ENCODE measurements at places on chromosomes 5 and 9.

- DNase-seq = no peak
These were observed 76.7 kb downstream of the KLHL3 start for GRCh38 chr5:137659209-137659608.

DNA sequence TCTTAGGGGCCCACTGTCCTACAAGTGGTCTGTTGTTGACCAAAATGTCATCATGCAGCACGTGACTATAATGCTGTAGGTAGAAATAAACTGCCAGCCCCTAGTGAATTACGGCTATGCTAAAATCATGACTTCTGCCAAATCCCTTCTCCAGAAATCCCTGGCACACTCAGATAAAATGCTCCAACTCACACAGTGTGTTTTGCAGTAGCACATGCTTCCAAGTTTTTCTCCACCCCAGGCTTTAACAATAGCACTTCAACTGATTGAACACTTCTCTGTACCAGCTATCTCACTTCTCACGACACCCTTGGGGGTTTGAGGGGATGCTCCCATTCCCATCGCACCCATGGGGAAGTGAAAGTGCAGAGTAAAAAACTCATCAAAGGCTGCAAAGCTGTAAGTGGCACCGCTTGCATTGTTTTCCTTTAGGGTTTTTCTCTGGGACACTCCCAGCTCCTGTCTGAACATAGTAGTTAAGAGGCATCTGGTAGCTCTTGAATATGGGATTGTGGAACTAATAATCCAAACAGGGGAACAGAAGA is 151.0 kb upstream of the SLC24A2 start:
- no peak for DNase-seq

GRCh38 chr5:181243564-181244343 is at the start of gene RACK1:
Gene RACK1 (minus strand): TSS chr5:181243906. CDS start chr5:181243800, 106 bp downstream.
- DNase-seq = peak; percentile 73

DNA sequence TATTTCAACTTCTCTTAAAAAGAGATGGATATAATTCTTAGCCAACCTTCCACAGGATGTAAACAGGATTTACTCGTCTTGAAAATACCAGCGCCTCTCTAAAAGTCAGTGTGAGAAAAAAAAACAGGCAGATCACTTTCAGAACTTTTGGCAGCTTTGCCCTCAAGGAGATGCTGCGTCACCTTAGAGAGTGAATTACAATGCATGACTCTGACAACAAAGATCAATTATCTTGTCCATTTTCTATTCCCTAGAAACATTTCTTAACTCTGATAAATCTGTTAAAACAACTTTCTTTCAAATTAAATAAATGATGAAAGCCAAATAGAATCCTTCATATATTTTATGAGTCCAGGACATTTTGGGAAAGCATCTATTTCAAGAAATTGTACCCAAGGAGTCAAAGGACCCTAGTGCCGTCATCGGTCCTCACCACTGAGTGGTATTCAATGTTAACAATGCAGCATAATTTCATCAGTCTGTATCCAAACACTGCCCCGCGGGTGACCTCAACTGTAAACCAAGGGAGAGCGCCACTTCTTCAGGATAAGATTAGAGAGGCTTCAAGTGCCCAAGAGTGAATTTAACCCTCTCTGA is 536.0 kb downstream of the PDE4D start:
- DNase-seq = no peak

DNA sequence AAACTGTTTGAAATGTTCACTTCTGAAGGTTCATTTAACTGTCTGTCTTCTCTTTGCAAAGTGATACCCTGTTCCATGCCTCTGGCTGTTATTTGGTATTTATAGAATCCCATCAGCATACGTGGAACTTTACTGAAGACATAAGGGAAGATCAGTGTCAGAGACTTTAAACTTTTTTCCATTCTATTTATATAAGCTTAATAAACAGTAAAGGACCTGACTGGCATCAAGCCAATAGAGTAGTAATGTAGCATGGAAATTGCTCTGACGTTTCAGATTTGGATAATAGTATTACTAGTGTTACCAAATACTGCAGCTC is 94.9 kb upstream of the MINAR2 start:
- DNase-seq = no peak

- no peak for DNase-seq
These were observed 579 bp downstream of the ADAMTS16 start for GRCh38 chr5:5140479-5141338.

GRCh38 chr5:69083412-69083811 is 10.4 kb upstream of the SLC30A5 start:
- no peak for DNase-seq

DNA sequence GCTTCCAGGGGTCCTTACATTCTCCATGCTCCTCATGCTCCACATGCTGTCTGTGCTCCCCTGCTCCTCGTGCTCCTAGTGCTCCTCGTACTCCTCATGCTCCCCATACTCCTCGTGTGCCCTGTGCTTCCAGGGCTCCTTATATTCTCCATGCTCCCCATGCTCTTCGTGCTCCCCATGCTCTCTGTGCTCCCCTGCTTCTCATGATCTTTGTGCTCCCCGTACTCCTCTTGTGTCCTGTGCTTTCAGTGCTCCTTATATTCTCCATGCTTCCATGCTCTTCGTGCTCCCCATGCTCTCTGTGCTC is 51.9 kb downstream of the TRIP13 start:
- DNase-seq = no peak

- no peak for DNase-seq
These were observed 131.4 kb downstream of the MED10 start for GRCh38 chr5:6246820-6247437.

- peak; percentile 25 for DNase-seq
These were observed 800 bp upstream of the AP3B1 start for GRCh38 chr5:78295035-78295961.

DNA sequence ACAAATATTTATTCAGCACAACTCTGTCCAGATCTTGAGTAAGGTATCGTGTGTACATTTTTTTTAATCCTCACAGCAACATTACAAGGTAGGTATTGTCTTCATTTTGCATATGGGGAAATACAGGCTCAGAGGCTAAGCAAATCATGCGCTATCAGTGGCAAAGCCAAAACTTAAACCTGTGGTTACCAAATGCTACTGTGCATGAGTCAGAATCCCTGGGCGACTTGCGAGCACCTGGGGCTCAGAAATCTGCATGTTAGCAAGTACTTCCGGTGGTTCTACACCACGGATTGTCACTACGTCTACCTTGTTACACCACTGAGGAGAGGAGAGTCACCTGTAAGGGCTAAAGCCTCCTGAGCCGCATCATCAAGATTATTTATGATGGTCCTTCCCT is 21.3 kb downstream of the C5orf58 start:
- DNase-seq = no peak

GRCh38 chr5:20515606-20516005 is 527.6 kb upstream of the CDH18 start:
- no peak for DNase-seq

DNA sequence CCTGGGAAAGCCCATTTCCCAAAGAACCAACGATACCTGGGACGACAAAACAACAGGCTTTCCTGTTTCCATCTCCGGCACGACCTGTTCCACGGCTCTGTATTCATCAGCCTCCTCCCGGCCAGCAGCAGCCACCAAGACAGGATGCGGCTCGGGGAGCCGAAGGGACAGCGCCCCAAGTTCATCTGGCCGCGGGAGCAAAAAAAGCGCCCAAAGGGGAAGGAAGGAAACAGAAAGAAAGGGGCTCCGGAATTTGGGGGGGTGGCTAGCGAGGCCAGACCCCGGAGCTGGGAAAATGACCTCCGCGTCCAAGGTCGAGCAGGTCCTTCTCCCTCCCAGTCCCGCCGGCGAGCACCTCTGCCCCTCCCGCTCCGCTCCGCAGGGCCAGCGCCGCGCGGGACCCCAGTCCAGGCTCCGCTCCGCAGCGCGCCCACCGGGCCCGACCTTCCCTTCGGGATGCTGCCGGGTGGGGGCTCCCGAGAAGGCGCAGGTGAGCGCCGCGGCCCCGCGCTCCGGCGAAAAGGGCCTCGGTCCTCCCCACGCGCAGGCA is 608 bp downstream of the ELOVL7 start:
- no peak for DNase-seq

- no peak for DNase-seq
These were observed 375.5 kb downstream of the PDE4D start for GRCh38 chr5:59517926-59518585.

- no peak for DNase-seq
These were observed 11.4 kb downstream of the SHB start for GRCh38 chr9:38057416-38058195.

GRCh38 chr9:114824110-114824509 is 18.3 kb upstream of the TNFSF15 start:
- DNase-seq = no peak

GRCh38 chr5:72645064-72645846 is 138.0 kb upstream of the ZNF366 start:
- DNase-seq = no peak

- DNase-seq = no peak
These were observed 12.6 kb downstream of the ERGIC1 start for GRCh38 chr5:172846677-172847076.

- DNase-seq = no peak
These were observed 36.4 kb downstream of the SNX30 start for GRCh38 chr9:112786829-112787520.

GRCh38 chr9:92406477-92406876 is 2.1 kb upstream of the OGN start:
- DNase-seq = no peak

- DNase-seq = no peak
These were observed 526.7 kb upstream of the TRPC7 start for GRCh38 chr5:136892000-136892399.

DNA sequence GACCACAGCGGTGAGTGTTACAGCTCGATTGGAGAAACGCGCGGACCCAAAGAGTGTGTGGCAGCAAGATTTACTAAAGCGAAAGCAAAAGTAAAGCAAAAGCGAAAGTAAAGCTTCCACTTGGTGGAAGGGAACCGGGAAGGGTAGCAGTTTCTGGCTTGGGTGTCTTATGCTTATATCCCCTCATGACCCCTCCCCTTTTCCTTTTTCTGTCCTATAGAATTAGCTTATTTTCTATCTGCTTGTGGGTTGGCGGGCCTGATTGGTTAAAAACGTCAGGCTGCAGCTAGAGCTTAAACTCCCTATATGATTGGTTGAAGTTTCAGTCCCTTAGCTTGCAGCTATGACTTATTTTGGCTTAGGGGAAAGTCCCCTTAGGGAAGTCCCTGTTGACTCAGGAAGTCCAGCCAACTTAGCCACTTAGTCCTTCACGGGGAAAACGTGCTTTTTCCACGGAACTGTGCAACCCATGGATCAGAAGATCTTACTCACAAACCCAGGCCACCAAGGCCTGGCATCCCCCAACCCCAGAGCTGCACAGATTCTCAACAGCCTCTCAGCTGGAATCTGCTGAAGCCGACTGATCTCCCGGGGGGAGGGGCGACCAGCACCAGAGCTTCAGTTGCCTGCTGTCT is 114.2 kb upstream of the ADAMTS16 start:
- no peak for DNase-seq

GRCh38 chr5:51194671-51195070 is 188.6 kb upstream of the ISL1 start:
- no peak for DNase-seq

DNA sequence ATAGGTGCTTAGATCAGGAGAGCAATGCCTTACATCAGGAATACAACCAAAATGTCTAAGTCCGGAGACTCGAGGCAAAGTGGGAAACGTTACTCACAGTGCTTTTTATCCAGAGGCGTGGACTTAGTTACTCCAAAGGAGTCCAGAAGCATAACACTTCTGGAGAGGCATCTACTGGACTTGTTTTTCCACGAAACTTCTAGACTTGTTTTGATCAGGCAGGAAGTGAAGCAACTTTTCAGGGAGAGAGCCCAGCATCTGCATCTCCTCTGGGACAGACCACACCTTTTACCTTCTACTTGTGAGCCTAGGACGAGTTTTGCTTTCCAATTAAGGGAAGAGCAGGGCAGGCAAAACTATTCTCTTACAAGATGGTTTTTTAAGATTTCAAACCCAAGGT is 1.2 kb upstream of the TJP2 start:
- DNase-seq = no peak

- no peak for DNase-seq
These were observed at the start of gene CFAP157 for GRCh38 chr9:127706836-127707241. Gene CFAP157 (plus strand): TSS chr9:127706988. CDS start chr9:127707032, 44 bp downstream.

GRCh38 chr9:120264528-120264927 is 315.4 kb downstream of the CDK5RAP2 start:
- DNase-seq = no peak

GRCh38 chr5:112640546-112640945 is 97.1 kb upstream of the APC start:
- DNase-seq = no peak

DNA sequence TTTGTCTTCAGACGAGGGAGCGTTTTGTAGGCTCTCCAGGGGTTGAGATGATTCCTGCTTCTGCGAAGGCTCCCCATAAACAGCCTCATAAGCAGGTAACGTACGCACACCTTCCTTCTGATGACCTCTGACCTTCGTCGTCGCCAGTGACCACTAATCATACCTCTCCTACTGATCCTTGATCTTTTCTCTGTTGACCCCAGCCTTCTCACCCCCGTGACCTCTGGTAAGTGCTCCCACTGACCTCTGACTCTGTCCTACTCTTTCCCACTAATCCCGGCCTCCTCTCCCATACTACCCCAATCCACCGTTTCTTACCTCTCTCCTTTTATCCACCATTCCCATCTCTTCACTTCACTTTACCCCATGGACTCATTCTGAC is 345 bp downstream of the DNAI1 start:
- DNase-seq = no peak

Measured in stimulated activated CD4-positive, alpha-beta T cell treated with anti-CD3 and anti-CD28 coated beads, Interleukin-15, amount 100 ng/mL, for 1 hour (primary cell).